Stimulated activated CD4-positive, alpha-beta T cell treated with anti-CD3 and anti-CD28 coated beads, TNF-alpha, amount 100 ng/mL, for 4 hours (primary cell): ENCODE measurements at places on chromosomes 5 and 9.
A peak's percentile ranks its signal among the peaks of the same experiment; 100 is the strongest.

DNA sequence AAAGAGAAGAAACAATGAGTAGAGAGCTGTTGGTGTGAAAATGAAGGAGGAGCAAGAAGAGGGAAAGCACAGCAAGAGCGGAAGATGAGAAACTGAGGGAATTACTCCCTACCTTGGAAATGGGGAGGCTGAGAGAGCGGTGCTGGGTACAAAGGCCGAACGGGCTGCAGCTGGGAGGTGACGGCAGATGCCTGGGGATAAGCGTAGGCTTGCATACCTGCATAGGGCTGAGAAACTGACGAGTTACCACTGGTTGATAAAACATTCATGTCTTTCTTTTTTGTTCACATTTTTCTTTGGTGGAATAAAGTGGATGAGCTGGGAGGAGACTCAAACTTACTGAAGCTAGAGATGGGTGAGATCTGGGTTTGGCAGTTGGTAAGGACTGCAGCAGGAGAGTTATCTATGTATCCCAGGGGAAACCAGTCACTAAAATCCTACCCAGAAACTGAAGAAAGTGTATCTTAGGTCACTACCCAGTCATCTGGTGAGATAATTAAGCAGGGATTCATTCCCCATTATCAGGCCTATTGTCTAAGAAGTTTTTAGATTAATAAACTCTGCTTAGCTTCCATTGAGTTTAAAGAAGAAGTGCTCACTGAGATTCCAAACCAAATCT is 34.8 kb downstream of the FKBP15 start:
- DNase-seq = no peak

DNA sequence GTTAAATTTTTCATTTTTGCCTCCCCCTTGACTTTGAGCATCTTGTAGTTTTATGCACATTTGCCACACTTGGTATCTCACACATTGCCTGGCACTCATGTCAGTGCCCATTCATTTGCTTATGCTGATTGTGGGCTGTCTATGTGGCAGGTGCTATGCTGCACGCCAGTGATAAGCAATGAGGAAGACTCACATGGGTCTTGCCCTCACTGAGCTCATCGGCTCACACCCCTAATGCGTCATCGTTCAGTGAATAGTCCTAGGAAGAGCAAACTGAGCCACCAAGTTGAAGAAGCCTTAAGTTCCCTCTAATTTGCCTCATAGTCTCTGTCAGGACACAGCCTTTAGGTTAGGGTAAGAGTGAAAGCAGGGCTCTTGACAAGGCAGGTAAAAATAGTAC is 209.4 kb upstream of the IL12B start:
- DNase-seq = no peak

GRCh38 chr9:5789489-5789888 is 43.4 kb downstream of the ERMP1 start:
- no peak for DNase-seq

DNA sequence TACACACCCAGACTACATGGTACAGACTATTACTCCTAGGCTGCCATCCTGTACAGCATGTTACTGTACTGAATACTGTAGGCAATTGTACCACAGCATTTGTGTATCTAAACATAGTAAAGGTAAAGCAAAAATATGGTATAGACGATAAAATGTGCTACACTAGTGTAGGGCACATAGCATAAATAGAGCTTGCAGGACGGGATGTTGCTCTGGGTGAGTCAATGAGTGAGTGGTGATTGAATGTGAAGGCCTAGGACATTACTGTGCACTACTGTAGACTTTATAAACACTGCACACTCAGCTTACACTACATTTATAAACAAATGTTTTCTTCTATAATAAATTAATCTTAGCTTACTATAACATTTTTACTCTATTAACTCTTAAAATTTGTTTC is 25.6 kb downstream of the ANKRD55 start:
- DNase-seq = no peak

DNA sequence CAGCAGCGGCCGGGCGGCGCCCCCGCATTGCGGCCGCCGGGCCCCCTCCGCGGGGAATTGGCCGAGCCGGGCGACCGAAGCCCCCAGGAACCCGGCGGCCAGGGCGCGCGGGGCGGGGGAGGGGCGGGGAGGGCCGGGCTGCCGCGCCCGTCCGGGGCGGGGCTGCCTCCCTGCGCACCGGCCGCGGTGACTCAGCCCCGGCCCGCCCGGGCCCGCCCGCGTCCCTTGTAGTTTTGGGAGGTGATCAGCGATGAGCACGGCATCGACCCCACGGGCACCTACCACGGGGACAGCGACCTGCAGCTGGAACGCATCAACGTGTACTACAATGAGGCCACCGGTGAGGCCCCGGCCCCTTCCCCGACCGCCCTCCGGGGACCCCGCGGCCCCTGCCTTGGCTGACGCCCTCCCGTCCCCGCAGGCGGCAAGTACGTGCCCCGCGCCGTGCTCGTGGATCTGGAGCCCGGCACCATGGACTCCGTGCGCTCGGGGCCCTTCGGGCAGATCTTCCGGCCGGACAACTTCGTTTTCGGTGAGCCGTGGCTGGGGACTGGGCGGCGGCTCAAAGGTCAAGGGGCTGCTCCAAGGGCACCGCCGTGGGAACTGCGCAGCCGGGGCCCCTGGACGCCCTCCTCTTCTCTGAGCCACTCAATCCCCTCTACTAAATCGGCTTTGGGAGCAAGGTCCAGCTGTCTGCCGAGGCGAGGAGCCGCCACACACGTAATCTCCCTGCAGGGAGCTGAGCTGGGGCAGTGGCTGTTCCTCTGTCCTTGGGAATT is 592 bp downstream of the TUBB4B start:
- DNase-seq = peak; percentile 60

GRCh38 chr5:154421868-154422267 is 23.9 kb upstream of the SAP30L start:
- DNase-seq = no peak

GRCh38 chr5:60131504-60131903 is 238.0 kb upstream of the PDE4D start:
- no peak for DNase-seq

DNA sequence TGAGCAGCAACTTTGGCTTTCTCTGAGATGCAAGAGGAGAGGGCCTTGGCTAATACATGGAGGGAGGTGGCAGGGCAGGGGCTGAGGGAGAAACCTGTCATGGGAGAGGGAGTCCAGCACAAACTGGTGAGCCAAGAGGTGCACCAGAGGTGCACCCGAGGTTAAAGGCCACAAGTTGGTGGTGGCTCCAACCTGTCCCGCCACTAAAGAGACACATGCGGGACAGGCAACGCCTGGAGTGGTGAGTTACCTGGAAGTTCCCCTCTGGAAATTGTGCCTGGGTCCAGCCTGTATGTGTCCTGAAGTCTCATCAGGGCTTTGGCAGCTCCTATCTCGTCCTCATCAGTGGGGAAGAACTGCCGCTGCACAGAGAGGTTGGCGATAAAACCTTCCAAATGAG is 14.0 kb downstream of the P4HA2 start:
- no peak for DNase-seq

DNA sequence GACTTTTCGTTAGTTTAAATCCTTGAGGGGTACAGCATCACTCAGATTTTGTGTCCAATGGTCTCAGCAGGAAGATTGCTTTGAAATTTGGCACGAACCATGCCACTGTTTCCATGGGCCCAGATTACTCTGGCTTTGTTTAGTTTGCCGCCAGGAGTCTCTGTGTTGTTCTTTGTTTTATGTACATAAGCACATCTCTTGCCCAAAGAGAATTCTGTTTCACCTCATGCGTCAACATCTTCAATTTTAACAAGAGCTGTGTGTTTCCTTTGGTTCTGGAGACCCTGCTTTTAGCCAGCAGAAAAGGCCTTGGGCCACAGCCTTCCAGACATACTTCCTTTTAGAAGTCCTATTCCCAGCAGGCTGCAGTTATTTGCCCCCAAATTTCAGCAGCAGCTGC is 62.4 kb downstream of the TNPO1 start:
- DNase-seq = no peak

DNA sequence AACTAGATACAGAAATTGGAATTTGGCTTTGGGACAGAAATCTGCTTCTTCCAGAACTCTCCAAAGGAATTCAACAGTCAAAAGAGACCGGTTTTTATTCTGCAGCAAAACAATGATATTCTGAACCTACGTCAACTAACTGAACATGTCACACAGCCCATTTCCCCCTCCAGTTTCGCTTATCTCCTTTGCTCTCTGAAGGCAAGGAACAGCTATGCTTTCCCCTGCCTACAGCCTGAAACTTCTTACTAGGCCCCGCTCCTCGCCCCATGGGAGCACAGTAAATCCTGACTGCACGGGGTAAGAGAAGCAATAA is 488 bp downstream of the SKIC3 start:
- DNase-seq = no peak
